ENCODE measurements at places on chromosomes 7 and 10.

- DNase-seq, result no peak
Measured at GRCh38 chr7:129886167-129886817, 66.5 kb downstream of the UBE2H start.

DNA sequence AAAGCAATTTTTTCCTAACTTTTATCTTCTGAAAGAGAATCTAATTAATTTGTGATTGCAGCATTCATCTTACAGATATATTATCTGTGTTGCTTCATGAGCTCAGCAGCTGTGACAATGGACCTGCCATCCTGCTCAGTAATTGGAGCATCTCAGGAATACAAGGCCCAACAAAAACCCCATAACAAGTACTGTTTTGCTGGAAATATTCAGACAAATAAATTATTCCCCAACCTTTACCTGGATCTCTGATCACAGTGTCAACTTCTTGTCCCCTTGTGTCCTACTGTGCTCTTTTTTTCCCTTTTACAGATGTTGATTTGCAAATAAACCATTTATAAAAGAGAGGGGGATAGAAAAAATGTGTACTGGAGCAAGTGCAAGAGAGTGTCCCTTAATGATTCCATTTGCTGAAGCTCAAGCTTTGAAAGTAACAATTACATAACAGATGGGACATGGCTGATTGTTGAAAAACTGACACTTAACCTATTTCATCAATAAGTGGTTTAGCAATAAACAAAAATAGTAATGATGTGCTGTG is 1063.4 kb upstream of the GHITM start:
- DNase-seq, result no peak

DNA sequence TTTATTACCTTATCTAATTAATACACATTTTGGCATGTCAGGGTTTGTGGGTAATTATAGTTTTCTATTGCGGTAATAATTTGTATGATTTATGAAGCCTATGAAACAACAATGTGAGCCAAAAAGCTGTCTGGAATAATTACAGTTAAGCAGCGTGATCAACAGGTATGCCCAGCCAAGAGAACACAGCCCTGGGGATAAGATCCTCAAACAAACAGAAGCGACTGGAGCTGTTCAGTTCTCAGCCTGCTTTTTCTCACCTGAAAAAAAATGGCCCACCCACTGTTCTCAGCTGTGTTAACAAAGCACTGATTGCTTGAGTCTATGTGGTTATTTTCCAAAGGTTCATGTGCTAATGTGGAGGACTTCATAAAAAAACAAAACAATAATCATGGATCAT is 855.8 kb downstream of the GATA3 start:
- no peak for DNase-seq

DNA sequence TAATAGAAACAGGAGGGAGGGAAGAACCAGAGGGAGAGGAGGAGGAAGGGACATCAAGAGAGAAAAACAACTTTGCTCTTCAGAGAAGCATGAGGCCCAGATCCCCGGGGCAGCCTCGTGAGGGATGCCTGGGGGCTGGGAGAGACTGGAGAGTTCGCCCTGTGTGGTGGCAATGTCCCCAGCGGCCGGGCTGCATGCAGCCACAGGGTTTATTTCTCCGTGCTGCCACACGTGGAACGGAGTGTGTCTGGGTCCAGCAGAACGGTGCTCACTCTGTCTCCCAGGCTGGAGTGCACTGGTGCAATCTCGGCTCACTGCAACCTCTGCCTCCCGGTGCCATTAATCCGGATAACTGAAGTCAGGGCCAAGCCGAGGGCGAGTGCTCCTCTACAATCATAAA is 257.7 kb downstream of the ACTR3B start:
- no peak for DNase-seq

DNA sequence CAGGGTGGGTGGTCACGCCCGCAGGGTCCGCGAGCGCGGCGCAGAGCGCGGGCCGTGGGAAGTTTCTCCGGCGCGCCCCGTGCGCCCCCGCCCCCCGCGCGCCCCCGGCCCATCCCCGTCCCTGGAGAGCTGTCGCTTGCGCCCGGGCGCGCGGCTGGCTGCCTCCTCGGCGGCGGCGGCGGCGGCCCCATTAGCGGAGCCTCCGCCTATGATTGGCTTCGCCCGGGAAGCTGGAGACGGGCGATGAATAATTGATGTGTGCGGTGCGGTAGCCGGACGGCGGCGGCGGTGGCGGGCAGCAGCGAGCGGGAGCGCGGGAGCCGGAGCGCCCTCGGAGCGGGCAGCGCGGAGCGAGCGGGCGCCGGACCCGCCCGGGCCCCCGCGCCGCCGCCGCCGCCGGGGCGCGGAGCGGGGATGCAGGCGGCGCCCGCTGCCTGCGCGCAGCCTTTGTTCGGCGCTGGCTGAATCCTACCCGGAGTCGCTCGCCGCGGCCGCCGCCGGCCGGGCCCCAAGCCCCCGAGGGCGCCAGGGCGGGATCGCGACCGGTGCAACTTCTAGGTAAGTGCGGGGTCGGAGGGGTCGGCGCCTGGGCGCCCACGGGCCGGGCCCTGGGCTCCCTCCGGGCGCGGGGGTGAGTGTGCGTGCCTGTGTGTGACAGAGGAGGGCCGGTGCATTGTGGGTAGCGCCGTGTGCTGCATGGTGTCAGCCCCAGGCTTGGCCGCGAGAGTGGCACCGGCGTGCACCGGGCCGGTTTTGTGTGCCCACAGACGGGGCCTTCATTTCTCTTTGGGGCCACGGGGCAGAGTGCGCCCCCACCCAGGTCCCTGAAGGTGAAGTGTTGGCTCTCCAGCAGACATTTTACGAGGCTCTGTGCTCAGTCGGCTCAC is 103.8 kb upstream of the PPIF start:
- DNase-seq, result no peak

DNA sequence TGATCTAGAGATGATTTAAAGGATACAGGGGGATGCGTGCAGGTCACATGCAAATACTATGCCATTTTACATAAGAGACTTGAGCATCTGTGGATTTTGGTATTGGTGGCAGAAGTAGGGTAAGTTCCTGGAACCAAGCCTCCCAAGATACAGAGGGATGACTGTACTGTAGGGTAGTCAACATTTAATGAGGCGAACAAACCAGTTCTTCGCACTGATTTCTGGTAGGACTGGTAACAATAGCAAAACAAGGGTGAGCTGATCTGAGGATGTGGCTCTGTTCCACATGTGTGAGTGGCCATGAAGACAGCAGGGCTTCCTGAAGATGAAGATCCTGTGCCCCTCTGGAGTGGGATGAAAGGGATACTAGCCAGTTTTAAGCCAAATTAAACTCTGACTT is 36.3 kb downstream of the MKX start:
- no peak for DNase-seq

DNA sequence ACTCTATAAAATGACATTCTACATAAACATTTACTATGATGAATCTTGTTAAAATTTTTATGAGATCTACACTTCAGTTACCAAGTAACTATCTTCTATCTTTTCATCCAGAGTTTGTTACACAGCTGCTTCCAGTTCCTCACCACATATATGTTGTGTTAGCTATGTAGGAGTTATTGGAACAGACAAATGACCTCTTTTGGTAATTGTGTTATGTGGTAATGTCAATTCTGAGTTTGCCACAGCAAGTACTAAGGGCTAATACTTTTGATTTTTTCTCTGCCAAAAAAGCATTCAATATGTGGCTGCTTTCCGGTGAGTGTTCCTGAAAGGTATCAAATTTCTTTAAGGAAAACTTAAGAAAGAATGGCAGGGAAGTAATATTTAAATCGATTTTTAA is 573.9 kb upstream of the PCDH15 start:
- DNase-seq, result no peak

DNA sequence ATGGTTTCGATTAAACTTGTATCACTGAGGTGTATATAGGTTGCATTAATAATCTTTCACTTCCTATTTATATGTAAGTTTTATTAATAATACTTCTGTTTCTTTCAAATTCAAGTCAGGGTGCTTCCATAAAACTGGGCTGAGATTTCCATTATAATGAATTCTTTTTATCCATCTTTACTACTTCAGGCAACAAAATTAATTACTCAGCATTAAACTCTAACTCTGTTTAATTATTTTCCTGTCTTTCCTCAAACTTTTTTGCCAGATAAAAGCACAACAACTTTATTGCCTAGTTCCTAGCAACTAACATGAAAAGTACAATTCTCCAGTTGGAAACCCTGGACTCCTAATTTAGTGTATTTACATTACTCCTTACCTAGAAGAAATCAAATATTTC is 3.0 kb upstream of the MINDY3 start:
- DNase-seq, result no peak

DNA sequence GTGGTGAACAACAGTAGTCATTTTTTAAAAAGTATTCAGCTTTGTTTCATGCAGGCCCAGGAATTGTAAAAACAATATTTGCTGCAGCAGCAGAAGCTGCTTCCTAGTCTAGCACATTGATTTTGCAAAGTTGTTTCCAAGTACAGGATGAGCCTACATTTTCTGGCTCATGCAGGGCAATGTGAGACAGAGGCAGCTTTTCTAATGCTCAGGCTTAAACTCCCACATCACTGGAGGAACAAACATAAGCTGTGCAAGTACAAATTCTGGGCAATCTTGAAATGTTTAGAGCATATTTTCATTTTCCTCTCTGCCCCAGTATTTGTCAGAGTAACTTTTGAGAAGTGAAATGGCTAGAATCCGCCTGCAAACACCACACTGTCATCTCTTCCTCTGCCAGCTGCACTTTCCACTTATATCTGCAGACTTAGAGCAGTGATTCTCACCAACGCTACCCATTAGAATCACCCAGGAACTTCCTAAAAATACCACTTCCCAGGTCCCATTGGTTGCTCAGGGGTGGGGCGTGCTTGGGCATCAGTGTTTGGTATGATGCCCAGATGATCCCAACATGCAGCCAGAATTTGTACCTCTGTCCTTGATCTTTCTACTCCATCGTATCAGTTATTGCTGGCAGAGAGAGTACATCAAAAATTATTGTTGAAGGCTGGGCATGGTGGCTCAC is 304.1 kb upstream of the LRGUK start:
- DNase-seq, result no peak

- DNase-seq, result no peak
Measured at GRCh38 chr7:52956379-52956915, 79.0 kb upstream of the POM121L12 start.

DNA sequence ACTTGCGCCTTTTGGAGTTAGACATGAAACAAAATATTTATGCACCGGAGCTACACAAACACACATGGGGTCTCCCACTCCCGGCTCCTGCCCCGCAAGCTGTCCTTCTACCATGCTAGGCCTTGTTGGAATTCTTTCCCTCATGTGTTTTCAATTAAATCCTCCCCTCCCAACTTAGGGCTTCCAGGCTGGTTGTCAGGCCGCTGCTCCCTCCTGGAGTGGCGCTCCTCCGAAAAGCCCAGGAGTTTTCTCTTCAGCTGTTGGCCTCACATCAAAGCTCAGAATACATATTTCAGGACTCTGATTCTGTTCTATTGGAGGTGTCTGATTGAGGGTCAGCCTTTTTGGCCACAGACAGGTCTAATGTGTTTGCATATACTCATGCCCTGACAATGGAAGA is 113.3 kb downstream of the FANK1 start:
- DNase-seq, result no peak

DNA sequence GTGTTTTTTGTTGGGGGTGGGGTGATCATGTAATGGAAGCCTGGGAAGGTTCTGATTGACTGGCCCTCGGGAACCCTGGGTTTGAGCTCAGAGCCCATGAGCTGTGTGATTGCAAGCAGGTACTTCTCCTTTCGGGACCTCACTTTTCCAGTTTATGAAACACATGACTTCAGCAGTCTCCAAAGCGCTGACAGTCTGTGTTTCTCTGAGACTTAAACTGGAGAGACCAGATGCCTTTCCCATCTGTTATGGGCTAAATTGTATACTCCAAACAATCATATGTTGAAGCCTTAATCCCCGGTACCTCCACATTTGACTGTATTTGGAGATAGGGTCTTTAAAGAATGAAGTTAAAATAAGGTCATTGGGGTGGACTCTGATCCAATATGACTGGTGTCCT is 493.6 kb downstream of the GALNT17 start:
- DNase-seq, result no peak

GRCh38 chr10:43044448-43044921 is 32.4 kb upstream of the RET start:
- DNase-seq, result no peak

DNA sequence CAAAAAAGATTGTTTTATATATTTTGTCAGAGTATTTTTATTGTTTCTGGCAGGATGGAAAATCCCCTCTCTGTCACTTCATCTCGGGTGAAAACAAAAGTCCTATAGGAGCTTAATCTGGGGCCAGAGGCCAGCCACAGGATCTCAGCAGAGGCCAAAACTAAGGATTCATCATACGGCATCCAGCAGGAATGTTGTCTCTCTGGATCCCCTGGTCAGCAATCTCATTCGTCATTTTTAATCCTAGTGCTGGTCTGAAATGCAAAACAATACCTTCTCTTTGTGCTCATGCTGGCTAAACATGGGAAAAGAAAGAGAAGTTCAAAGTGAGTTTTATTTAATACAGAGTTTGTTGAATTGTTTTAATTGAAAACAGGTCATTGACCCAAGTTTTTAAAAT is 482.5 kb upstream of the AUTS2 start:
- DNase-seq, result no peak
